Activated naive CD8-positive, alpha-beta T cell treated with anti-CD3 and anti-CD28 coated beads, Interleukin-2, amount 10 ng/mL, durations not matched to agents 7 days and 5 days (primary cell): ENCODE measurements at places on chromosomes 16 and 17. TPM values are rescaled to one million over a fixed set of nuclear protein-coding genes. Genes with fewer than 3 reads are reported as not detected.

The SPN gene
- 255 TPM for total RNA-seq

The KRTAP16-1 gene
- not detected for total RNA-seq

The CMTM1 gene
- 10.6 TPM for total RNA-seq

The CFAP97D1 gene
- total RNA-seq: not detected

The SHBG gene
- total RNA-seq: not detected

The LGALS9B gene
- total RNA-seq: 0.79 TPM

The CLEC19A gene
- not detected for total RNA-seq

The NAE1 gene
- total RNA-seq: 70.7 TPM

The CCL17 gene
- not detected for total RNA-seq

The GRB7 gene
- total RNA-seq: 0.37 TPM

The CMTM2 gene
- 0.45 TPM for total RNA-seq

The CDH8 gene
- not detected for total RNA-seq

The DOC2B gene
- total RNA-seq: not detected
